ENCODE measurements at places on chromosomes 6 and 20.

DNA sequence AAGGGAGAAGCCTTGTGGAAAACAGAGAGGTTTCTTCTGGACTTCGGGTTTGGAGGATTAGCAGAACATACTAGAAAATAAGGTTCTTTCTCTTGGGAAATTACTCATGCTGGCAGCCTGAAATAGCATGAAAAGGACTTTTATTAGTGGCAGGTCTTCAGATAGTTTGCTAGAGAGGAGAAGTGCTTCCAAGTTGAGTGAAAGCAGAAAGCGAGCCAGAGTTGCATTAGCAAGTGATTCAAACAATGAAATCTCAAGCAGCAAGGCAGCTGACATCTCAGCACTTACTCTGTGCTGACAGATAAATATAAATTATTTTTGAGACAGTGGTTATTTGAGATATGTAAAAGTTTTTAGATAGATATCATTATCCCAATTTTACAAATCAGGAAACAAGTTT lies 91.9 kb downstream of the PLCB4 start:
- no peak for DNase-seq

DNA sequence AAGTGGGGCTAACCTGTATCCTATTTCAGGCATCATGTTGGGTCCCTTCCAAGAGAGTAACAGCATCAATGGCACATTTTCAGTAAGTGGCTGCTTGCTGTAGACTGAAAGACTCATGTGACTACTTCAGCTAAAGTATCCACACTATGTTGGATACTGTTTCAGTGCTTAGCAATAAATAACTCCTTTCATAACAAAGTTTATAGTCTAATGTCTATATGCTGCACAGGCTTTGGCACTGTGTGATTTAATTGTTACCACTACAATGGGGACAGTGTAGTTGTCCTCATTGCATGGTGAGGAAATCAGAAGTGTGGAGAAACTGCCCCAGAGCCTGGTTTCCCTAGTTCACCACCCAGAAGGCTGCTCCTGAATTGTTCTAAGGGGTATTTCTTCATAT lies 318.0 kb upstream of the PTCHD4 start:
- DNase-seq: no peak

- DNase-seq: no peak
Observed at GRCh38 chr6:117270843-117271507, 5.6 kb downstream of the VGLL2 start.

- DNase-seq: no peak
Observed at GRCh38 chr6:104595311-104595820, 264.4 kb downstream of the HACE1 start.

DNA sequence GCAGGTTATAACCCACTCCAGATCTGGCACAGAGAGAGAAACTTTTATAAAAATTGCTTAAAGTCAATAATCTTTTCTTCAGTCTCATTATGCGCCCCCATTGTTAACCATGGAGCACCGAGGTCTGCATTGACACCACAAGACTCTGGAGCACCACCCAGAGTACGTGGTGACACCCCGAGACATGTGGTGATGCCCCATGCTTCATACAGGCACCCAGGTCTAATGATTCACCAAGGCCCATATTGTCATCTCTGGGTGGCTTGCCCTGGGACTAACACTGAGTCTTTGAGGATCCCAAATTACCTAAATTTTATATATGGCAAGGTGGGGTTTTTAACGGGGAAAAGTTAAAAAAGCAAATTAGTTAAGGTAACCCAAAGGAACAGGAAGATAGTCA lies 31.1 kb downstream of the CD109 start:
- DNase-seq: no peak

GRCh38 chr6:110563711-110564110 lies 87.3 kb upstream of the SLC22A16 start:
- DNase-seq: no peak

DNA sequence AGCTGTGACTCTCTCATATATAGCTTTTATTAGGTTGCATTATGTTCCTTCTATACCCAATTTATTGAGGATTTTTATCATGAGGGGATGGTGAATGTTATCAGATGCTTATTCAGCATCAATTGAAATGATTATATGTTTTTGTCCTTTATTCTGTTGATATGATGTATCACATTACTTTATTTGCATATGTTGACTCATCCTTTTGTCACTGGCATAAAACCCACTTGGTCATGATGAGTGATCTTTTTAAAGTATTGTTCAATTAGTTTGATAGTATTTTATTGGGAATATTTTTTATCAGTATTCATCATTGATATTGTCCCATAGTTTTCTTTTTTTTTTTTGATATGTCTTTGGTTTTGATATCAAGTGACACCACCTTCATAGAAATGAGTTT lies 529.9 kb downstream of the MMUT start:
- no peak for DNase-seq

DNA sequence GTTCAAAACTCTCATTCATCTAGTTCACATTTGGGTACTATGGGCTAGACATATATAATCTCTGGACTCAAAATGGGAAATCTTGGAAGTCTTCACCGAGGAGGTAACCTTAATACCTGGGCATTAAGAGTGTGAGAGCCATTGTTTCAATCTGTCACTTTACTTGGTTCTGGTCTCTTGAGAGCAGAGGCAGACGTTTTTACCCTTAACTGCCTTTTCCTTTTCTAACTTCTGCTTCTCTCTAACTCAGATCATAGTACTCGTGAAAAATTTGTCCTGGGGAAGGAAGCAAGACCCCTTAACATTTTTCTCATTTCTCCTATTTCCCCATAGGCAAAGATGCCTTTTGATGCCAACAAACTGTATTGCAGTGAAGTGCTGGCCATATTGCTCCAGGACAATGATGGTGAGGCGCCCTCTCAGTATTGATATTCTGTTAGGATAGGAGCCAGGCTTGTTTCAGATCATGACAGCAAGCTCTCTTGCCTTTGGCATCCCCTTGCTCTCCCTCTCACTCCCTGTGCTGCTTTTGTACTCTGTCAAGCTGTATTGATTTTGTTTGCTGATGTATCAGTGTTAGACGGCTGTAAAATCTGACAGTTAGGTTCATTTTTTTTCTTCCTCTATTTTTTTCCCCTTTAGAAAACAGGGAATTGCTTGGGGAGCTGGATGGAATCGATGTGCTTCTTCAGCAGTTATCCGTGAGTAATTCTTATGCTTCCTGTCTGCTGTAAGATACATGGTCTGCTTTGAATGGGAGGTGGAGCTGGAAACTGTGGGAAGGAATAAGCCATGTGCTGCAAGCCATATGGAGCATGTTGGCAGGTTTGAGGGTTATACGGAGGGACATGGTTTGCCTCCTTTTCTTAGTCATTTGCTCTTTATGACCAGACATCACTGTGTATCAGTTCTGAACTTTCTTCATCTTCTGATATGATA lies 83.5 kb downstream of the CTNNBL1 start:
- DNase-seq: no peak

- DNase-seq: no peak
Observed at GRCh38 chr6:89542866-89543265, 95.7 kb downstream of the LYRM2 start.

All from kidney glomerular epithelial cell (primary cell).